ENCODE measurements at places on chromosomes 7 and 10. TPM values are rescaled to one million over a fixed set of nuclear protein-coding genes. Genes with fewer than 3 reads are reported as not detected.

STEAP1B gene
- 1.5 TPM for polyA plus RNA-seq

DNA sequence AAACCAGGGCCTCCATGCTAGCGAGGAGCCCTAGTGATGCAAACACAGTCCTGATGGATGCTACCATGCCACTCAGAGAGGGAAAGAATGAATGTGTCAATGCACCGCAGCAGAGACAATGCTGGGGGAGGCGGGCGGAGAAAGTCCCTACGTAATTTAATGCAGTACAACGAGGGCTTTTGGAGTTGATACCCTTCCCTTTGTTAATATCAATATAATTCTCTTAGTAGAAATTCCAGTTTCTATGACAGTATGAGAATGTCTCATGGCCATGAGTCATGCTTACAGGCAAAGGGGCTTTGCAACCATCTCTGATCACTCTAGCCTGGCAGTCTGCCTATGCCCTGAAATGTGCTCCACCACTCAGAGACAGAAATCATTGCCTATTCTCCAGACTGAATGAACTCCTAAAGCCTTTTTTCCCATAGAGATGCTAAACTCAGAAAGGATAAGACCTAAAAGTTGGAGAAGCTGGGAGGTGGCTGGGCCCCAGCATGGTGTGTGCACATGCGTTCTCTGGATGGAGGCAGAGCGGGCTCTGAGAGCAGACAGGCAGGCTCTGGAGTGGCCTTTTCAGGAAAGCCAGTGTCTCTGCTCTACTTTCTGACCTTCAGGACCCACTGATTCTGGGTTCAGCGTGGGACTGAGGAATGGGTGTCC is 20.3 kb upstream of the GIMAP2 start:
- no peak for DNase-seq

TMEM236 gene
- polyA plus RNA-seq = 34.3 TPM

LEP gene
- polyA plus RNA-seq = 0.01 TPM

GRCh38 chr7:74275401-74275881 is 13.8 kb upstream of the CLIP2 start:
- DNase-seq = no peak
